ENCODE measurements at places on chromosomes 3 and 15.

GRCh38 chr3:47803480-47804025 lies 615 bp downstream of the DHX30 start:
- DNase-seq = no peak

GRCh38 chr15:100863075-100863795 lies 16.4 kb upstream of the ALDH1A3 start:
- DNase-seq = no peak

- DNase-seq = no peak
Observed at GRCh38 chr3:139230391-139230790, 113.4 kb upstream of the MRPS22 start.

DNA sequence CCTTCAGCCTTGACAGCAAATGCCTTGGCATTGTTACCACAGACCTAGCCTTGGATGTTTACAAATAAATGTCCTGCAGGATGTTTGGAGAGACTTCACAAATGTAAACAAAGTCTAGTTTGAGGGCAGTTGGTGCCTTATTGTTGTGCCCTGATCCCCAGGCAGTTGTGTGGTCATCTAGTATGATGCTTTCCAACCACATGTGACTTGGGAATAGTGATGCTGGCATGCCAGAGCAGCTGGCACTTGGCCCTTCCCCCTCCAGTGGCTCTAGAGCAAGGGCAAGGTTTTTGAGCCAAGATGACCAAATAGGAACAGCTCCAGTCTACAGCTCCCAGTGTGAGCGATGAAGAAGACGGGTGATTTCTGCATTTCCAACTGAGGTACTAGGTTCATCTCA lies 258.2 kb downstream of the ADAMTS17 start:
- DNase-seq = no peak

- DNase-seq = no peak
Observed at GRCh38 chr15:42354824-42355223, 4.5 kb upstream of the CAPN3 start.

DNA sequence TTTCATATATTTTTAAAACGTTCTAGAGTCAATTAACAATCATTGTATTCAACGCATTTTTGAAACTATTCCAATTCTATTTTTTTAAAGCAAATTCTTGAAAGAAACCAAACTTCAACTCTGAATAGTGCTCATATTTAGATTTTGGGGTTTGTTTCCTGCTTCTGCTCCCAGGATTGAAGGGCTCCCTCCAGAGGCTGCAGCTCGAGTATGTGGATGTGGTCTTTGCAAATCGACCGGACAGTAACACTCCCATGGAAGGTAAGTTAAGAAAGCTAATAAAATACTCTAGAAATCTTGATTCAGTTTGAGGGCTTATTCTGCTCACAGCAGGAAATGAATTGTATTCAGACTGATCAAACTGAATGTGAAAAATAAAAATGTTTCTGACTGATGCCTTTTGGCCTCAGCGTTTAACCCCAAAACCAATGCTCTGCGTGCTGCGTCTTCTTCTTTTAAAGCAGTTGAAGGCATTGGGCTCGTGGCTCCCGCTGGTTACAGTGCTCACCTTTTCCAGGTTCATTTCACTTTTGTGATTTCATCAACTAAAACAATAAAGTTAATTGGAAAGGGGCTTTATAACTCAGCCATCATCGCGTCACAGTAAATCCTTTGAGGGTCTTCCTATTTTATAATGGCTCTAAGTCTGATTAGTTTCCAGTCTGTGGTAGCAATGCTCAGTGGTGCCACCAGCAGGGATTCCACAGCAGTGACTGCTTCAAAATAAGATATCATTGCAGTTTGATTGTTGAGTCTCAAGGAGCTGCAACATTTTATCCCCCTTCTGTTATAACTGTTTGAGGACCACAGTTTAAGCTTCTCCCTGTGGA lies 80.1 kb downstream of the SSR3 start:
- DNase-seq = no peak

DNA sequence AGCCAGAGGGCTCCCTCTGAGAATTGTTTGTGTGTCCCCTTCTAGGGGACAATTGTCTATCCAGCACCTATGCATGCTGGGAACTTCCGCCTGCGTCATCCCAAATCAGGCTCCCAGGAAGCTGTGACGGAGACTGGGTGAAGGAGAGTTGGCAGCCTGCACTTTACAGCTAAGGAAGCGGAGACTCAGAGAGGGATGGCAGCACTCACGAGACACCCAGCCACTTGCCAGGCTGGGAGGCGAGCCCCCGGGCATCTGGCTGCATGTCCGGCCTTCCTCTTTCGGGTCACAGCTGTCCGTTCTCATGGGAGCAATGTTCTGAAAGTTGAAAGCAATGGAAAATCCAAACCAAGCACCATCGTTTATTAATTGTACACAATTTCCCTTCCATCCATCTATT lies 45.5 kb upstream of the SLC6A11 start:
- no peak for DNase-seq

DNA sequence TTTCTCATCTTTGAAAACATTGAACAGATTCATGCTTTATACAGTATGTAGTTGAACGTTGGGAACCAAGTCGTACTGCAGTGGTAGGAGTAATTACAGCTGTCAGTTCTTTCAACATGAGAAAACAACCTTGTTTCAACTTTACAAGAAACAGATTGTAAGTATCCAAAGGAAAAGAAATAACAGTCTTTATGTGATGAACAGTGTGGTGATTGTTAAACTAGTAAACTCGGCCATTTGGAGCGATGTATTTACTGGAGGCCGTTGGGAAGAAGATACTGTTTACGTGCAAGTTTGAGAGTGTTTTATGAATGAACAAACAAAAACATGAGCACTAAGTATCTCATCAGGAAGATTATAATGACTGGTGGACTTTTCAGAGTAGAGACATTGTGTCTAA lies 48.4 kb downstream of the EPHA3 start:
- DNase-seq = no peak

DNA sequence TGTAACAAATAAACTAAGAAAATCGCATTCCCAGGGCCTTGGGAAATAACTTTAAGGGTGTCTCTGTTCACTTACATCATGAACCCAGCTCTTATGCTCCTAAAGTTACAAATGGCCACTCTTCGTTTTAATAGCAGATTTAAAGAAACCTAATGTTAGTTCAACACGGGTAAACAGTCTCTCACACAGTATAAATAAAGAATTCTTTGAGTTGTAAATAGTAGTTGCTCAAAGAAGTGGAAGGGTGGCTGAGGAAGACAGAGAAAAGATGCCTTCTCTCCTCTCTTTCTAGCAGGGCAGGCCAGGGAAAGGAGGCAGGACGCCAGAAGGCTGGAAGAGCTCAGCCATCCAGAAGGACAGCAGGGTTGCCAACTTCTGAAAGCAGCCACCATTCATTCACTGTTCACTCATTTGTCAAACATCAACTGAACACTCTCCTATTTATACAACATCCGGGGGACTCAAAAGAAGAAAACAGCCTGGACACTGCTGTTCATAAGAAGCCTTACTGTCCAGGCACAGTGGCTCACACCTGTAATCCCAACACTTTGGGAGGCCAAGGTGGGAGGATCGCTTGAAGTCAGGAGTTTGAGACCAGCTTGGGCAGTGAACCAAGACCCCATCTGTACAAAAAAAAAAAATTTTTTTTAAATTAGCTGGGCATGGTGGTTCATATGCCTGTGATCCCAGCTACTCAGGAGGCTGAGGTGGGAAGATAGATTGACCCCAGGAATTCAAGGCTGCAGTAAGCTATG lies 47.3 kb downstream of the WWTR1 start:
- DNase-seq = no peak

- no peak for DNase-seq
Observed at GRCh38 chr15:51801391-51801835, 28.0 kb upstream of the TMOD3 start.

DNA sequence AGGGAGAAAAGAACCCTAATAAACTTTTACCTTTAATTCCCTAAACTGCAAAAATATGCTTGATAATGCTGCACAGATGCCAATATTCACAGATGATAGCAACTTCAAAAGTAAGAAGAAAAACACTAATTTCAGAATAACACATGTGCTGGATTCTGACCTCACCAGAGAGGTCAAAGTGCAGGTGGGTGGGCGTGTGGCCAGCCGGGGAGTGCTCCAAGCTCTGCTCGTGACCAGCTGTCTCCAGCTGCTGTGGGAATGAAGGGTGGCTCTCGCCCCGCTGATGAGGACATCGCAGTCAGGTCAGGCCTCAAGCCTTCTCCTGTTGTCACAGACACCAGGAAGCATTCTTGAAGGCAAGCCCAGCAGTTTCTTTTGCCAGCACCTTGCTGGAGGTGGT lies 57.1 kb downstream of the ADAMTS17 start:
- DNase-seq = no peak

DNA sequence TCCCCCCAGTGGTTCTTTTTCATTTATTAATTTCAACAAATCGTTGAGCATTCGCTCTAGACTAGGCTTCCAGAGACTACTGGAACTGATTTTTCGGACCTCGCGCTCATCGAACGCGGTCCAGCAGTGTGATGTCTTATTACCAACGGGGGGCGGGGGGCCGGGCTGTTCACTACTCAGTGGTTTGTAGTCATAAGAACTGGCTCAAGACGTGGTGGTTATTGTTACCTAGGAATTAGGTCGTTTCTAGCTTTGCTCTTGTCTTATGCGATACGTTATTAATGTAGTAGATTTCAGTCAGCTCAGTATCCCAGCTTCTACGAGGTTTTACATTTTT lies 858 bp downstream of the RBM5 start:
- DNase-seq = no peak

DNA sequence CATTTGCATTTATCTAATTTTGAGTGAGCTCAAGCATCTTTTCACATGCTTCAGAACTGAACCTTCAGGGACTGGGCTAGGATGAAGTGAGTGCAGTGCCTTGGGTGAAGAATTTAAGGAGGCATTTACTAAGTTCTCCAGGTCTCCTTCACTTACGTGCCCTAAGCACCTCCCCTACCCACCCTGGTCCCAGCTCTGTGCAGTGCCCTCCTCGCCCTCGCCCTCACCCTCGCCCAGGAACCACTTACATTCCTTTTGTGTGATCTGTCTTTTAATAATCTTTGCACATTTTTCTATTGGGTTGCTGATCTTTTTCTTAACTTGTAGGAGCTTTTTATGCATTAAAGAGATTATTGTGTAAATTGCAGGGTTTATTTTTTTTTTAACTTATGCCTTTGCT lies 322.6 kb downstream of the THSD4 start:
- no peak for DNase-seq

- DNase-seq = no peak
Observed at GRCh38 chr3:42711491-42712343, 9.1 kb upstream of the HHATL start.

GRCh38 chr3:126925411-126926171 lies 57.3 kb upstream of the PLXNA1 start:
- no peak for DNase-seq

DNA sequence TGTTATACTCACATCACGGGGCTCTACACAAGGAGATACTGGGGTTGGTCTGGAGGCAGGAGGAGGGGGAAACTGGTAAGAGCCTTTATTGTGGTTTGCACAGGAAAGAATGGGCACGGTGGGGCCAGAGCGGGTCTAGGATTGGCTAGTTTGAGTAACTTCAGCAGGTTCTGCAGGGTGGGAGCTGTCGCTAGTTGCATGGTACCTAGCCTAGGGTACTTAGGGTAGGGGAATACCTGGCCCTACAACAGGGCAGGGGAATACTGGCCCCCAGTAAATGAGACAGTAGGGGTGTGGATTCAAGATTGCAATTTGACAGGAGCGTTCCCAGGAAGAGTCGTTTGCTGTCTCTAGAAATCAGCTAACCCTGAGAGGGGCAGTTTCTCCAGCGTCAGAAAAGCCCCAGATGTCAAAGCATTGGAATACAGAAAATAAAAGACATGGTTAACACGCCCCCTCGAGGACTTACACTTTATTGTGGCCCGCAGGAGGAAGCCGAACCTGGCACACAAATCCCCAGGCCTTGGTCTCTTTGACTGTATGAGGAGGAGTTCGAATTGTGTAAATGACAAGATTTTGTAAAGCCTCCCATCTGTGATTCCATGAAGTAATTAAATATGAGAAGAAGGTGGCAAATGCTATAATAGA lies 32.0 kb downstream of the ST8SIA2 start:
- no peak for DNase-seq

DNA sequence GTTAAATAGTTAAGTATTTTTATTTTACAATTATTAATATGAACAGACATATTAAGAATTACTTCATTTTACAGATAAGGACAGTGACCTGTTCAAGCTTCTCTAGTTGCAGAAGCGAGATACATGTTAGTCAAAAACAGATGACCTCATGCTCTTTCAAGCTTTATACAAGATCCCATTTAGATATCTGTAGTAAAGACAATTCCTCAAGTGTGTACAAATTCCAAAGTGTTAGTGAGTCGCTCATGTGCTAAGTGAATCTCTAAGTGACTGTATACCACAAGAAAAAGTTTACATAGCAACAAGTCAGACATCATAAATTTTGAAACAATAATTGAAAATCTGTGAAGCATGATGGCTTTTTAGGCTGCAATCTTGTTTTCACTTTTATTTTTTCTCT lies 293.8 kb downstream of the ROBO1 start:
- DNase-seq = no peak

GRCh38 chr3:124654470-124654845 lies 75.8 kb upstream of the UMPS start:
- DNase-seq = no peak

DNA sequence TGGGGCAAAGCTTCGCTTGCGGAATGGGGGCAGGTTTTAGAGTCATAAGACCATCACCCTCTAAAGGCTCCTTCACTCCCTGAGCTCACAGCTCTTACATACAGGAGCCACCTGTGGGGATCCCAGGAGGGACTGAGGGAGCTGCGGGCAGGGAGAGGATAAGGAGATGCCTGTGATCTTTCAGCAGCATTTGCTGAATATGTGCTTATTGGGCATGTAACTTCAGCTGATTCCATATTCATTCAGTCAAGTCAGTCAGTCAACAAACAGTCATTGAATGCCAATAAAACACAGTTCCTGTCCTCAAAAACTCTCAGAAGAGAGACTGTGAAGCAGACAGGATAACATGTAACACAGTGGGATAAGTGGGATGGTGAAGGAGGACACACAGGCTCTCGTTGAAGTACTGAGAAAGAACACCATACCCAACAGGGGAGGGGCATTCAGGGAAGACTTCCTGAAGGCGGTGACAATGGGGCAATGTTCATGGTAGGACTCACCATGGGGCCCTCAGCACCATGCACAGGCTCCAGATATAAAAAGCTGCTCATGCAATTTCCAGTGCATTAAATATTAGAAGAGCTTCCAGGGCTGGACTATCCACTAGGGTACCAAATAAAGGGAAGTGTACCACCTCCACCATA lies 240.9 kb downstream of the UACA start:
- peak; percentile 19 for DNase-seq

DNA sequence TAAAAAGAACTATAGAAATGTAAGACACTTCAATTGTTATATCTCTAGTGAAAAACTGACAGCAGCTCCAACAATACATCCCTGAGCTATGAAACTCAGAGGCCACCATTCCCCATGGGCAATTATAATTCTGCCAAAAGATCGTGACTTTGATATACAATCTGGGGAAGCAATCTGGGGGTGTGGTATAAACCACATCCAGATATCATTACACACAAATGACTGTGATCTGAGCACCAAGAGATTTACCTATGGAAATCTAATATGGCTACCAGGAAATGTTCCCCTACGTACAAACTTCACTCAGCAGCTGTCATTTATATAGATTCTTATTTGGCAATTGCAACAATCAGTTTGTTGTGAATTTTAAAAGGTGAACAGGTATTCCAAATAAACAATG lies 110.3 kb downstream of the FRMD5 start:
- no peak for DNase-seq
